Natural killer cell treated with Interleukin-12 subunit alpha and Interleukin-12 subunit beta and Interleukin-15 and Interleukin-18, amount 100 ng/mL, for 72 hours (primary cell): ENCODE measurements at places on chromosomes 2 and 18.

DNA sequence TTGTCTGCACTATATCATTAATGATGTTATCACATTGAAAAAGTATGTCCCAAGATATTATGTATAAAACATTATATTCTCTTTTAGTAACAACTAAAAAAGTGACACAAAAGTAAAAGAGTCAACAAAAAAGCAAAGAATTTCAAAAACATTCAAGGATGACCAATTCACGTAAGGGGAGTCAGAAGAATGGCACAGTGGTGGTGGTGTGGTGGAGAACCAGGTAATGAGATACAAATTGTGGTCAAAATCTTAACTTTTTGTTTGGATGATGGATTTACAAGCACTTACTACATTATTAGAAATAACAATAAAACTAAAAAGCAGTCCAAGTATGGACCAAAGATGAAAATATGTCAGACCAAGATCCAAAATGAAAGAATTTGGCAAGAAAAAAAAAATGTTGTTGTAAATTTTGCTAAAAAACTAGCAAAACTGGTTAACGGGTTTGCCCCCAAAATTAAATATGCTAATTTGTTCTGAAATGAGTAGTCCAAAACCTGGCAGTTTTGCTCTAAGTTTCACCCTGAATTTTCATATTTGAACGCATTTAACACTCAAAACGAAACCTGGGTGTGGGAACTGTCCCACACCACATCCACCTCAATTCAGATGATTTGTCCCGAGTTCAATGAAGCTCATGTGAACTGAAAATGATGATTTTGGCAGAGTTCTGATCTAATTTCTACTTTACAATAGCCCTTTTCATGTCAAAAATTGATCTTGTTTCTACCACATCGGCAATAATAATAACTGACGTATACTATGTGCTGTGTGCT, 135.8 kb downstream of the IKZF2 start:
- peak; percentile 79 for DNase-seq

DNA sequence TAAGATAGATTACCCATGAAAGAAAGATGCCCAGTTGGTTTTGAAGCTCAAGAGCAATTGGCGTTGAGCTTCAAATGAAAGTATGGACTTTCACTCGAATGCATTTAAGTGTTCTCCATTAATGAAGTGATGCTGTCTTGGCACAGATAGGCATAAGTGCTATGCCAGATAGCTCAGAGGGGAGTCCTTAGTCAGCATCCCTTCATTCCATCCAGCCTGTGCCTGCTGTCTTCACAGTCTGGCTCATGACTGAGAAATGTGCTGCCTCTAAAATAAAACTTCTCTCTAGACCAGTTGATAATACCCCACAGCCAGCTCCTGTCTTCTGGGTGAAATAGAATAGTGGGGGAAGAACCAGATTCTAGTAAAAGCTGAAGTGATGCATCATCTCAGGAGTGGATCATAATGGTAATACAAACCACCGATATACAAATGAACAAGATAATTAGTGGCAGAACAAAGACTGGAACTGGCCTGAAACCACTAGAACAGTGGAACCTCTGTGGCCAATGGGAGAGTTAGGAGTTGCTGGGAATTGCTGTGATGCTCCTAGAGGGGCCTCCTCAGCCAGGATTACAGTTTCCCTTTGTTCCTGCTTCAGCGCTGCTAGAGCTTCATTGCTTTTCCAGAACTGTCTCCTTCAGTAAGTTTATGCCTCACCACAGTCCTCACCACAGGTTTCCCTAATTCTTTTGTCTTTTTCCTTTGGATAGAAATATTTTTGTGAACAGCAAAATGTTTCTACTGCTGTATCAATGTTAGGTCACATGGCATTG, 359.3 kb downstream of the KIAA1328 start:
- DNase-seq: no peak

DNA sequence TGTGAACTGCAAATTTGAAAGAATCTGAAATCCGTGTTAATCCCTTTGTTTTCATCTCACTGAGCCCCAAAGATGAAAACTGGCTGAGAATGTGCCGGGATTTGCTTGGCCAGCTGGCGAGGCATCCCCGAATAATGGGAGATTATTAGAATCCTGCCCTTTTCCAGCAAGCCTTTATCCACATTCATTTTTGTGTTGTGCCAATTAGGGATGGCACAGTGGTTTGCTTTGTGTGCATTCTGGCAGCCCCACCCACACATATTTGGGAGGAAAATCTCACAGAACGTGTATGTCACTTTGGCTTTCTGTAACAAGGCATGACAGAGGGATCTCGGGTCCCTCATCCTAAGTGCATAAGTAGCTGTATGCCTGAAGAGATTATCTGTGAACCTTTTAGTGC, 405.8 kb upstream of the FAM98A start:
- DNase-seq: no peak

- DNase-seq: no peak
Measured at GRCh38 chr2:224724331-224724730, 8.2 kb upstream of the CCDC195 start.

- DNase-seq: no peak
Measured at GRCh38 chr18:23859466-23860336, 154.9 kb upstream of the TTC39C start.
